GDM1 (cell line): ENCODE measurements at places on chromosomes 2 and 18.

DNA sequence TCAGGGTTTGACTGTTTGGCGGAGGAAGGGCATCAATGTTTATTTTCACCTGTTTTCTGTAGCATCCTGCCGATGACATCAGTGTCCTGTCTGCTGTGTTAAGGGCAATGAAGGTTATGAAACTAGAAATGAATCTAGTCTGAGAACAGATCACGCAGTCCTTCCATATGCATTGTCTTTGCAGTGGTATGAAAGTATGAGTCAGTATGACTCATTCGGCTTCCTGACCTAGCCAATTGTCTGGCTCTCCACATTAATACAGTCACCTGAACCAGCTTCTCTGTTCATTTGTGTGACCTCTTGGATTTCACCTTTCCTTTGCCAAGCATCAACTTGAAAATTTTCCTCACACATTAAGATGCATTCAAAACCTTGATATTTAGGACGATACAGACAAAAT is 353.8 kb downstream of the RND3 start:
- no peak for DNase-seq

GRCh38 chr2:223027442-223027841 is 24.5 kb upstream of the KCNE4 start:
- no peak for DNase-seq

GRCh38 chr18:46402396-46402795 is 254.6 kb downstream of the LOXHD1 start:
- DNase-seq: no peak

DNA sequence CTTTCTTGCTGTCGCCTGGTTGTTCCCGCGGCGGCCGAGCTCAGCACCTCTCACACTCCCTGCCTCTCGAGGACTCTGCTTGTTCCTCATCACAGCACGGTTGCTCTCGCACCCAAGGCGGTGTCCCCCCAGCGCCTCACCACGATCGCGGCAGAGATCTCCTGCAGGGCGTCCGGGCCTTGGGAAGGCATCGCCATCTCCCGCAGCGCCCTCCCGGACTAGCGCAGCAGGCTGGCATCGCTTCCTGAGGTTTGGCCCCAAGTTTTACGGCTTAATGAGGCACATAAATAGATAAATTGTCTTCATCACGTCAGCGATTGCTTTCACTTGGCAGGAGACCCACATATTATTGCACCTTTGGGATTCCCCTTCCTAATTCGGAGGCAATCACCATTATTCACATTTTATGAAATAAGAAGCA is 125.4 kb downstream of the RGPD3 start:
- no peak for DNase-seq

DNA sequence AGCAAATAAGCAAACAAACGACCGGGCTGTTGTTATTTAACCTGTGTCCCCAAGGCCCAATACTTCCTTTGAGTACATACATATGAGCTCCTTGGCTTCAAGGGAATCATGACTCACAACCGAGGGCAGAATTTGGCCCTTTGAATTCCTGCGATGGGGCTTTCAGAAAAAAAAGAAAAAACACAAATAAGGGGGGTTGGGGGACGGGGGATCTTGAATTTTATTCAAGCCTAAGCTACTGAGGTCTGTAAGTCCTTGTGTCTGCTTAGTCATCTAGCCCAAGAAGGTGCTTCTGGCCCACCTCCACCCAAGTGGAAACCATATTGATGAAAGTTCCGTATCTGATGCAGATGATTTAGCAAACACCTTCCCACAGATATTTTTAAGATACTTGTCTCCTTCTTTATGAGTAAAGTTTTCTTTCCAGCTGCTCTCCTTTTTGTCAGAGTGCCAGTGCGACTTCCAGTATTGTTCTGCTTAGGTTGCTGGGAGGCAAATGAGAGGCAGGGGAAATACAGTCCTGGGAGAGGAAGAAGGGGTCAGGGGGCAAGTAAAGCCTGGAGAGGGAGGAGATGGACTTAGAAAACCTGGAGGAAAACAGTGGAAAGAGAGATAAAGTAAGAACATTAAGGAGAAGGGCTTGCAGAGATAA is 169.6 kb downstream of the ZEB2 start:
- no peak for DNase-seq

GRCh38 chr2:105307146-105307545 is 22.4 kb downstream of the TGFBRAP1 start:
- DNase-seq: no peak

DNA sequence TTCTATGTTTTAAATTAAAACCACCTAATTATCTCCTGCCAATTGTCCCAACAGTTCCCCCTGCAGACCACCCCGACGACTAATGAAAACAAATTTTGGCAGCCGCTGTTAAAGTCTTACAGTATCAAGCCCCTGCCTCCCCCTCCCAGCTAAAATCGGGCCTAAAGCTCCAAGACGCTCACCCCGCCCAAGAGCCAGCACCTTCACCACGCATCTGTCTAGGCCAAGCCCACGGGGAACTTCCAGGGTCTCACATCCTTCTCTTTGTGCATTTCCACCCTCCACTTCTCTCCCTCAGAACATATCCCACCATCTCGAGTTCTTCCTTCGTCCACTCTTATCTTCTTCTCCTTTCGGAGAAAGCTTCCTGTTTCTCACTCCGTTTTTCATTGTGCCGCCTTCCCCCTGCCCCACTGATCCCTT is 445 bp downstream of the PRPF40A start:
- no peak for DNase-seq
